ENCODE measurements at places on chromosomes 4 and X. TPM values are rescaled to one million over a fixed set of nuclear protein-coding genes. Genes with fewer than 3 reads are reported as not detected.

The TNMD gene
- total RNA-seq, result not detected

The CMC4 gene
- 10.3 TPM for total RNA-seq

The PRR32 gene
- not detected for total RNA-seq

The DCX gene
- not detected for total RNA-seq

The C4orf51 gene
- not detected for total RNA-seq

The GPR173 gene
- total RNA-seq, result 2.9 TPM

The DGAT2L6 gene
- not detected for total RNA-seq

The GPR34 gene
- total RNA-seq, result not detected

The EDA gene
- total RNA-seq, result 0.97 TPM

The XPNPEP2 gene
- total RNA-seq, result not detected

The WDR17 gene
- total RNA-seq, result 0.15 TPM

The GPRASP2 gene
- total RNA-seq, result 15.6 TPM

The MAOB gene
- under 0.01 TPM for total RNA-seq

The CENPVL3 gene
- under 0.01 TPM for total RNA-seq

The AKAP4 gene
- total RNA-seq, result not detected

The FGG gene
- not detected for total RNA-seq

The MAGEC2 gene
- total RNA-seq, result not detected

The CT55 gene
- not detected for total RNA-seq

The AMER1 gene
- total RNA-seq, result 1.1 TPM

The MAGEC3 gene
- total RNA-seq, result not detected

The PRKG2 gene
- total RNA-seq, result under 0.01 TPM

The GPR119 gene
- not detected for total RNA-seq

The HMGN5 gene
- total RNA-seq, result 0.30 TPM

The SSX2B gene
- total RNA-seq, result not detected

The GAGE12J gene
- not detected for total RNA-seq

The TENM3 gene
- 18.7 TPM for total RNA-seq

The UGT2A3 gene
- total RNA-seq, result not detected

The ITGB1BP2 gene
- 2.0 TPM for total RNA-seq

The NEIL3 gene
- 10.2 TPM for total RNA-seq

The ADAMTS3 gene
- total RNA-seq, result 1.4 TPM
